ENCODE measurements at places on chromosomes 5 and 9.

- no peak for DNase-seq
Measured at GRCh38 chr9:127184641-127185040, 62.2 kb upstream of the ANGPTL2 start.

- DNase-seq: no peak
Measured at GRCh38 chr5:41772785-41773442, 97.3 kb downstream of the OXCT1 start.

DNA sequence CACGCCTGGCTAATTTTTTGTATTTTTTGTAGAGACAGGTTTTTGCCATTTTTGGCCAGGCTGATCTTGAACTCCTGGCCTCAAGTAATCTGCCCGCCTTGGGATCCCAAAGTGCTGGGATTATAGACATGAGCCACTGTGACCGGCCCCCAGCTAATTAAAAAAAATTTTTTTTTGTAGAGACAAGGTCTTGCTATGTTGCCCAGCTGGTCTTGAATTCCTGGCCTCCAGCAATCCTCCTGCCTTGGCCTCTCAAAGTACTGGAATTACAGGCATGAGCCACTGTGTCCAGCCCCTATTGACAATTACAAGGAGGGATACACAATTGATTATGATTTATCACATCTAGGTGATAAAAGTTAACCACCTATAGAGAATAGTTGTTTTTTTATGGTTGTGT is 59.5 kb downstream of the NR2F1 start:
- DNase-seq: no peak

DNA sequence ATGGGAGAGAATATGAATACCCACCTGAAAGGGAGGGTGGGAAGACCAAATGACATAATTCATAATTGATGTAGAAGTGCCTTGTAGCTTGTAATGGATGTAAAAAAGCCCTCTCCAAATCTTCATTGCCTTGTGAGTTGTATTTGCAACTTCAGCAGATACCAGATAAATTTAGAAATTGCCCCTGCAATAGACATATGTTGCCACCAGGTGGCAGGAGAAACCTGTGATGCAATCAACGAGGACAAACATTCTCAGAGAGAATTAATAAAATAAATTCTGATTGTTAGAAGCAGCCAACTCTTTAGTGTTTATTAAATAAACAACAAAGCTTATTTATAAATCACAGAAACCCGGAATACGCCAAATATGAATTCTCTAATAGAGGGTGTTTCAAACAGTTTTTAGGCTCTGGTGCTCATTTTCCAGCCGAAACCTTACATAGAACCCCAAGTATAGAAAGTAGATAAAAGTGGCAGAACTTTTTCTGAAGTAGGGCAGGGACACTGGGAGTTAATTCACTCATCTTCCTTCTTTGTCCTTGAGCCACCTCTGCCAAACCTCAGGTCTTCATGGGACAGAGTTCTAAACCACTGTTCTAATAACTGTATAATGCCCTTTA is 147.8 kb downstream of the TMEM38B start:
- no peak for DNase-seq

DNA sequence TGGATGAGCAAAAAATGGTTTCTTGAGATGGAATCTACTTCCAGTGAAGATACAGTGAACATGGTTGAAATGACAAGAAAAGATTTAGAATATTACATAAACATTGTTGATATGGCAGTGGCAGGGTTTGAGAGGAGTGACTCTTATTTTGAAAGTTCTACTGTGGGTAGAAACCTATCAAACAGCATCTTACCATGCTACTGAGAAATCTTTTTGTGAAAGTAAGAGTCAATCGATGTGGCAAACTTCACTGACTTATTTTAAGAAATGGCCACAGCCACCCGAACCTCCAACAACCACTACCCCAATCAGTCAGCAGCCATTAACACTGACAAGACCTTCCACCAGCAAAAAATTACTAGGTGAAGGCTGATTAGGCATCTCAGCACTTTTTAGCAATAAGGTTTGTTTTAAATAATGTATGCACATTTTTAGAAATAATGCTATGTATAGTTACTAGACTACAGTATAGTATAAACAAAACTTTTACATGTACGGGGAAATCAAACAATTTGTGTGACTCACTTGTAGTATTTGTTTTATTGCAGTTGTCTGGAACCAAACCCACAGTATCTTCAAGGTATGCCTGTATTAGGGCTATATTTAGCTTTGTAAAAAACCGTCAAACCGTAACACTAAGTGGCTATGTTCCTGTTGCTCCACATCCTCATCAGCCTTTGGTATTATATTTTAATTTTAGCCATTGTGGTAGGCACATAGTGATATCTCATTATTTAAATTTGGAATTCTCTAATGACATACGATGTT is 30.6 kb upstream of the ADAMTS6 start:
- no peak for DNase-seq

DNA sequence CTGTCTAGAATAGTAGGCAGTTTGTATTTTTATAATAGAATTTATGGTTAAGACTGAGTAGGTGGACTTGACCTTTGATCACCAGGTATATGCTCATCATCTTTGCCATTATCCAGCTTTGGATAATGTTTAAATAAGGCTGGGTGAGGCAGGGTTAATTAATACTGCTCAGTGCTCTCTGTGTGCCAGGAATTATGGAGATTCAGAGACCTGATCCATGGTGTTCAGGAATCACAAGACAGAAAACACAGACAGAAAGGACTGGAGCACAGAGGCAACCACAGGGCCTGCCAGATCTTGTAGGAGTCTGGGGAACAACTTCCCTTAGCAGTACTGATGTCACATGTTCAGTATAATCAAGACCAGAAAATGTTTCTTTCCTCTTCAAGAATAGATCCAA is 186.3 kb upstream of the ADCY2 start:
- DNase-seq: no peak
